ENCODE measurements at places on chromosomes 11 and 22. TPM values are rescaled to one million over a fixed set of nuclear protein-coding genes. Genes with fewer than 3 reads are reported as not detected.

The ELFN2 gene
- total RNA-seq: 0.89 TPM

The RBMXL2 gene
- total RNA-seq: not detected

The ENTHD1 gene
- not detected for total RNA-seq

The KAT5 gene
- total RNA-seq: 82.6 TPM

The TMEM223 gene
- 17.2 TPM for total RNA-seq

The TMEM86A gene
- 11.7 TPM for total RNA-seq

The IGLL1 gene
- not detected for total RNA-seq

The SCGB1A1 gene
- 3,364 TPM for total RNA-seq

The OTOG gene
- total RNA-seq: not detected

The SLC37A2 gene
- 25.0 TPM for total RNA-seq

The NXPE2 gene
- total RNA-seq: 0.38 TPM

The KRTAP5-1 gene
- total RNA-seq: not detected

The AIFM3 gene
- 12.3 TPM for total RNA-seq

The RIMBP3C gene
- total RNA-seq: 0.47 TPM

The CALCB gene
- total RNA-seq: not detected

The VWCE gene
- 1.2 TPM for total RNA-seq

The DUSP18 gene
- total RNA-seq: 21.5 TPM

The DRAP1 gene
- 63.3 TPM for total RNA-seq

The KDM4E gene
- total RNA-seq: not detected

The SREBF2 gene
- total RNA-seq: 132 TPM

The SCN3B gene
- total RNA-seq: 3.2 TPM

The CAVIN3 gene
- 36.3 TPM for total RNA-seq

The MRPL48 gene
- total RNA-seq: 26.5 TPM

The TREH gene
- 0.30 TPM for total RNA-seq

The MAP6 gene
- total RNA-seq: 10.8 TPM

The CDON gene
- 18.5 TPM for total RNA-seq

The CRYBB2 gene
- not detected for total RNA-seq

The CLCF1 gene
- total RNA-seq: 3.7 TPM

The MRPL11 gene
- 32.7 TPM for total RNA-seq

The MMP10 gene
- total RNA-seq: not detected

The OR5T3 gene
- not detected for total RNA-seq

The NCF4 gene
- total RNA-seq: 55.3 TPM

The OR52E8 gene
- not detected for total RNA-seq

The BBOX1 gene
- 0.38 TPM for total RNA-seq

The SCN4B gene
- total RNA-seq: 6.0 TPM

The VEGFB gene
- total RNA-seq: 150 TPM

The VPREB1 gene
- total RNA-seq: not detected

The BLID gene
- 0.62 TPM for total RNA-seq

The OR2D2 gene
- total RNA-seq: not detected

All from lower lobe of right lung (tissue), 2 donors.